ENCODE measurements at places on chromosomes 6 and 20.

- DNase-seq: no peak
Measured at GRCh38 chr6:93412452-93412851, 6.9 kb downstream of the EPHA7 start.

DNA sequence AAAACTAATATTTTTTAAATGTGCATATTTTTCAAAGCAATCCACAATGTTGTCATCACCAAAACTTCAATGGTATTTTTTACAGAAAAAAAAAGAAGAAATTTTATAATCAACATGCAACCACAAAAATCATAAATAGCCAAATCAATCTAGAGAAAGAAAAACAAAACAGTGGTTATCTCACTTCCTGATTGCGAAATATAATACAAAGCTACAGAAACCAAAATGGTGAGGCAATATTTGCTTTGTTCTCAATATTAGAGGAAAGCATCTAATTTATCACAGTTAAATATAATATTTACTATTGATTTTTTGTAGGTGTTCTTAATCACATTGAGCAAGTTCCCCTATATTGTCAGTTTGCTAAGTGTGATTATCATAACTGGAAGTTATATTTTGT is 720.7 kb upstream of the ADGRB3 start:
- no peak for DNase-seq

DNA sequence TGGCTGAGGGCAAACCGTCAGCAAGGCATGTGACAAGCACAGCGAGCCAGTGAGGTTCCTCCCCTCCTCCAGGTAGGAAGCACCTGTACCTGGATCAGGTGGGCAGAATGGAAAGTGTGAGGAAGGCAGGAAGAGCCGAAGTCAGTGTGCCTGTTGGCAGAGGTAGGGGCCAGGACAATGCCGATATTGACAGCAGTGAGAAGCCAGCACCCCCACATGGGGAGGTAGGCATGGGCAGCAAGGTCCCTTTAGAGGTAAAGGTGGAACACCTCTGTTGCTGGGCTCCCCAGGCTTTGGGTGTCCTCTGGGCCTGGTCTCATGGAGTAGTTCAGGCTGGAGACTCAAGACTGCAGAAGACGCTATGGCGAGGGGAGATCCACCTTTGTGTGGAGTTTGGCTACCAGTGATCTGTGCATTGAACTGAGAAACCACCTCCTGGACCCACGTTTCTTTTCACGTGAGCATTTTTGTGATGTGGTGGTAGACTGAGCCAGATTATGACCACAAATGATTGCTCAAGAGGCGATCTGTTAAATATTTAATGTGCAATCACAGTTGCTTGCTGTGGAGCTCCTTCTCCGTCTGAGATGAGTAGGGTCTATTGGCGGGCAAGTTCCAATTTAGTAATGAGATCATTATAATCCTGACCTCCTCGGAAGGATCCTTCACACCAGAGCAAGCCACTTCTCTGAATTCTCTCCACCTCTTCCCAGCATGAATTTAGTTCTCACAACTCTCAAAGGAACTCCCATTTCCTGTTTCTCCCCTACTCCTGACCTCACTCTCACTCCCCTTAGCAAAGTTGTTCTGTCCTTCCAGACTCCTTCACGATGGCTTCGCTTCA is 174.8 kb downstream of the CDH26 start:
- no peak for DNase-seq

GRCh38 chr20:25057234-25058050 is 497 bp downstream of the ACSS1 start:
- DNase-seq: peak; percentile 75

DNA sequence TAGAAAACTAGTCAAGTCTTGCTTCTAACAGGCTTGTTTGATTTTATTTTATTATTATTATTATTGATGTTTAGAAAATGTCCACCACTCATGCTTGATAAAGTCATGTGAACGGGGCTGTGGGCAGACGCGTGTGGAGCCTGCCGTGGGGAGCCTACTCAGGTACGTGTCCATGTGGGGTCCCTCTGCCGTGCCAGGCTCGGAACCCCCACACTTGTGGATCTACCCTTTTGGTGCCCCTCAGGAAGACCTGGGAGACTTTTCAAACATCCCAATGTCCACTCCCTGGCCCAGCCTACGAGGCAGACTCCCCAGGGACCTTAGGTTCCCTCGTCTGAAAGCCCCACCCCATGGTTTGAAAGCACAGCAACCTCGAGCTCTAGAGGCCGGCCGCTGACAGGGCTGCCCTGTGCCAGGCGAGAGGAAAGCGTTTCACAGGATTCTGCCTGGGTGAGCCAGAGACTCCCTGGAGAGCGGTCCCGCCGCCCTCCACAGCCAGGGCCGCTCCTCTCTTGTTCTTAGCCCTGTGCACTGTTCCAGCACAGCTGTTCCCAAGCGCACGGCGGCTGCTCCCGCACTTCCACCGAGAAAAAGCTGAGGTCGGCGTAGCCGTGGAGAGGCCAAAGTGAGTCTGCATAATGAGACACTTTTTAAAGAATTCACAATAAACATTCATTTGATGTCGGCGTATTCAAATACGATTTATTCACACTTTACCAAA is 249.7 kb downstream of the TTLL2 start:
- DNase-seq: no peak

DNA sequence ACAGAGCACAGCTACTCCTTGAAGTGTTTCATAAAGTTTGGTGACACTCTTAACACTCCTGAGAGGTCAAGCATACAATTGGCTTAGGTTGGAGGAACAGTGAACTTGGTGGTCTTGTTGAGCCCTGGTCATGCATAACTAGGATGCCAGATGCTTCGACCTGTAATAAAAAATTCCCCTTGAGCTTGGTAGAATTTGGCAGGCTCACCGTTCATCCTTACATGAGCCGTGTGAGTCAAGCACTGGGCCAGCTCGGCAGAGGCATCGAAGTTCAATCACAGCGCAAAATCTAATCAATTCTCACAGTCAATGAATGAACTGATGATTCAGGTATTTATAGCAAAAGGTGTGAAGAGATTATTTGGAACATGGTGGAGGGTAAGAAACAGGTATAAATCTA is 33.7 kb downstream of the CYP24A1 start:
- DNase-seq: no peak

DNA sequence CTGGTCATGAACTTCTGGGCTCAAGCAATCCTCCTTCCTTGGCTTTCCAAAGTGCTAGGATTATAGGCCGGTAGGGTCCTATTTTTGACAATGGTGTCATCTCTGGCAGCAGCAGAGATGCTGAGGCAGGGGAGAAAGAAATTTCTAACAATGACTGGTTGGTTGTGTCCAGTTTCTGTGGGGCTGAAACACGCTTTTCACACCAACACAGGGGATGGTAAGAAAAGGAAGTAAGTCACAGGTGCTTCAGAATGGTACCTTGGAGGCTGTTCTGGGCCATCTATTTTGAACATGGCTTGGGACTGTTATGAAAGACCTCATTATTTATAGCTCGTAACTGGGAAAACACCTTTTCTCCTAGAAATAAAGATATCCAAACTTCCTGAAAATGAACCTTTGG is 72.6 kb downstream of the GJA10 start:
- no peak for DNase-seq

DNA sequence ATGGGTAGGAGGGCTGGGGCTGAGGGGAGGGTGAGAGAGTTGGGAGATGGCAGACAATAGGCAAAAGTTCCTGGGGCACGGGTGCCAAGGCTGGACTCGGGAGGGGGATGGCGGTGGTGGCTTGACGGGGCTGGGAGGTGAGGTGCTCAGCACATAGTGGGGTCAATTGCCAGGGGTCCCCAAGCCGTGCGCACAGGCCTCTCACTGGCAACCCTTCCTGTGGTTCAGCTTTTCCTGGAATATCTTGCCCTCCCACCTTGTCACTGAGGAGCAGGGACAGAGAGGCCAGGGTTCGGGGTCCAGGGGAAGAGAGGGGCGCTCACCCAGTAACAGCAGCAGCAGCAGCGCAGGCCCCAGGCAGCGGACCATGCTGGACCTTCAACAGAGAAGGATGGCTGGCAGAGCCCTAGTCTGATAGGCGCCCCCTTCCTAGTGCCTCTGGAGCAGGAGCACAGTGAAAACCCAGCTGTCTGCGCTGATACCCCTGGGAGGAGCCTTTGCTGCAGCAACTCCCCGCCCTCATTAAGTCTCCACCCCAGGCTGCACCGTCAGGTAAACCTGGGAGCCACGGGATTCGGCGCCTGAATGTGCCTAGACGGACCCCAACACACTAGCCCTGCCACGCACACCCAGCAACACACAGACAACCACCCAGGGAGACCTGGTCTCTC is at the start of gene GFRA4:
GFRA4 (minus strand) TSS at position 369 of the 671 bp plus-strand sequence; CDS start at position 369, 0 bp downstream.
- no peak for DNase-seq

- DNase-seq: no peak
Measured at GRCh38 chr6:16305246-16305725, 66.9 kb downstream of the GMPR start.

- DNase-seq: no peak
Measured at GRCh38 chr6:109793792-109794191, 102.7 kb downstream of the FIG4 start.

- no peak for DNase-seq
Measured at GRCh38 chr20:32779500-32780211, 17.5 kb downstream of the DNMT3B start.

GRCh38 chr6:28648878-28649375 is 123.2 kb downstream of the GPX5 start:
- no peak for DNase-seq

- no peak for DNase-seq
Measured at GRCh38 chr20:20454850-20455627, 87.1 kb downstream of the INSM1 start.

DNA sequence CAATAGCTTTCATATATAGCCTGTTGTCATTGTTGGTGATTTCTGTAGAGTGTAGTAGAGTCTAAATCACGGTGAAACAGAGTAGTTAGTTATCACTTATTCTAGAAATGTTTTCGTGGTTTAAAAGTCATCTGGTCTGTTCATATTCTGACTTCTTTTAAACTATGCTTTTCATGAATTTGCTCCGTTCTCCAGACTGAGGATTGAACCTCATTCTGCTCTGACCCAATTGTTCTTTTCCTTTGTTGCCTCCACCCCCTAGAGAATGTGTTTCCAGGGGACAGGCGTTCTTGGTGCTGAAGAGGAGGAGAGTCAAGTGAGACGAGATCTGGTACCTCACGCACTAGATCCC is 748 bp upstream of the ZNF292 start:
- no peak for DNase-seq

DNA sequence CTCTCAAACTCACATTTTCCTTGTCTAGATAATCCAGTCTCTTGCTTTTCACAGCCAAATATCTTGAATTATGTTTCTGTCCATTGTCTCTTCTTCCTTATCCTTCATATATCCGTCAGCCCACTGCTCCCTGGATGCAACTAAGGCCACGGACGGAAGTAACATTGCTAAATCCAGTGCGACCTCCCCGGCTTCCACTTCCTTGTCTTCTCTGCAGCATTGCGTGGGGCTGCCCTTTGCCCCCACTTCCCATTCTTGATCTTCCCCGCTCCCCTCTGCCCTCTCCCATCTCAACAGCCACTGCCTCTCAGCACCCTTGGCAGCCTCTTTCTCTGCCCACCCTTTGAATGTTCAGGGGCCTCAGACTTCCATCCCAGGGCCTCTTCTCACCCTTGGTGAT is 190.4 kb upstream of the UST start:
- DNase-seq: no peak

DNA sequence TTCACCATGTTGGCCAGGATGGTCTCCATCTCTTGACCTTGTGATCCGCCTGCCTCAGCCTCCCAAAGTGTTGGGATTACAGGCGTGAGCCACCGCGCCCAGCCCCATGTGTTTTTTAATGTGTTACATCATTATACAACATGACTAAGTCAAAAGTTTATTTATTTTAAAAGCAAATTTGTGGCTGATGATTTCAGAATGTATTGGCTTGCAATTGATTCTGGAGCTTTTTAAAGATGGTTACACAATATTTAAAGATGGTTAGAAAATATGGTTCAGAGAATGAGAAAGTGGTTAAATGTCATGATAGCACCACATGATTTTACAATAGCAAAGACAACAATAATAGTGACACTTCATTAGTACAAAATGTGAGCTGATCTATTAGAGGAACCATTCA is 80.5 kb downstream of the SASH1 start:
- no peak for DNase-seq

DNA sequence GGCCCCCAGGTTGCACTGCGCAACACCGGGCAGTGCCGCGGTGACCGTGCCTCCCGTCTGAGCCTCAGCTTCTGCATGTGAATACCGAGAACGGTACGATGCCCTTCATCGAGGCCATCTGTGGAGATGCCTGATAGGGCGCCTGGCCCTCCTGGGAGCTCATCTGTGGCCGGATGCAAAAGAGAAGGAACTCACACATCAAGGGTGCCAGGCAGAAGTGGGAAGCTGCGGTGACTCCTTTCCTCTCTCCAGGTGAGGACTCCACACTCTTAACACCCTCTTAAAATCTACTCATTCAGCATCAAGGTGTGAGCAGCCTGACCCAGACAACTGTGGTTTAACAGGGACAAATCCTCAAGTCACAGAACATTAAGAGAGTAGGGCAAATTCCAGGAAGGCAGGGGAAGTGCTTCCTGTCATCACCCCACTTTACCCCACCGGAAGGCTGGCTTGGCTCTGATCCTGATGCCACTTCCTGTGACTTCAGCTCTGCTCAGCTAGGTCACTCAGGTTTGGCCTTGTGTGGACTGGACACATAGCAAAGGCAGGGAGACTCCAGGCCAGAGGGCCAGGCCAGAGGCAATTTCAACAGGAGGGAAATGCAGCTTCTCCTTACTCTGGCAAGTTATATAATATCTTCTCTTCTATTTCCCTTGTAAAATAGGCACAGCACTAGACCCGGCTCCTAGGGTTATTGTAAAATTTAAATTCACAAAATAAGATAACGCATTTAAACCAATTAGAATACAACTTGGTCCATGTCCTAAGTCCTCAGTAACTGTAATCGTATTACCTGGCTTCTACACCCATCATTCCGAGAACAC is 69.4 kb downstream of the CPNE5 start:
- no peak for DNase-seq

DNA sequence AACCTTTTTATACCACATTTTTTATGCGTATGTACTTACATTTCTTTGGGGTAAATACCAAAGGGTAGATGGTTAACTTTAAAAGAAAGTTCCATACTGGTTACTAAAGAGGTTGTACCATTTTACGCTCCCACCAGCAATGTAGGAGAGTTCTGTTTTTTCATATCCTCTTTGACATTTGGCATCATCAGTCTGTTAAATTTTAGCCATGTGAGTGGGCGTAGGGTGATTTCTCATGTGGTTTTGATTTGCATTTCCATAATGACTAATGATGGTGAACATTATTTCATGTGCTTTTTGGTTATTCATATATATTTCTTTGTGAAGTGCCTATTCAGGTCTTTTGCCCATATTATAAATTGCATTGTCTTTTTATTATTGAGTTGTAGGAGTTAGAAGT is 194.2 kb downstream of the PRL start:
- DNase-seq: no peak

- DNase-seq: no peak
Measured at GRCh38 chr6:117908246-117909068, 1.4 kb downstream of the SLC35F1 start.

- DNase-seq: no peak
Measured at GRCh38 chr6:73116330-73116729, 109.0 kb downstream of the KHDC1L start.

- DNase-seq: no peak
Measured at GRCh38 chr6:112362812-112363570, 15.9 kb downstream of the RFPL4B start.

GRCh38 chr20:11111191-11111590 is 437.4 kb upstream of the JAG1 start:
- no peak for DNase-seq
